T-helper 17 cell (primary cell): ENCODE measurements at places on chromosomes 16 and 17. TPM values are rescaled to one million over a fixed set of nuclear protein-coding genes. Genes with fewer than 3 reads are reported as not detected.

AOC2 gene
- 2.6 TPM for total RNA-seq

CTRB1 gene
- not detected for total RNA-seq

TTLL6 gene
- total RNA-seq, result not detected

TNFRSF17 gene
- 0.45 TPM for total RNA-seq

DPEP2NB gene
- total RNA-seq, result not detected

ABCA8 gene
- not detected for total RNA-seq

SNX20 gene
- total RNA-seq, result 44.0 TPM

WFDC1 gene
- not detected for total RNA-seq

HS3ST2 gene
- not detected for total RNA-seq

TBC1D26 gene
- not detected for total RNA-seq

TSPOAP1 gene
- 30.5 TPM for total RNA-seq

ABCC11 gene
- total RNA-seq, result not detected

MTSS2 gene
- 6.9 TPM for total RNA-seq

CLDN9 gene
- not detected for total RNA-seq

SCARF1 gene
- total RNA-seq, result 1.6 TPM

MGAT5B gene
- total RNA-seq, result 0.55 TPM

NLGN2 gene
- 5.1 TPM for total RNA-seq

SLC16A11 gene
- total RNA-seq, result 0.40 TPM

TMEM106A gene
- total RNA-seq, result 10.0 TPM

CFAP119 gene
- 1.1 TPM for total RNA-seq

TP53TG3 gene
- total RNA-seq, result not detected

RGS9 gene
- total RNA-seq, result 4.2 TPM

ACE gene
- 21.5 TPM for total RNA-seq

DPEP3 gene
- total RNA-seq, result 0.22 TPM

HEXIM2 gene
- 12.3 TPM for total RNA-seq

ZPBP2 gene
- total RNA-seq, result 0.37 TPM

ADORA2B gene
- 0.76 TPM for total RNA-seq

KRT40 gene
- total RNA-seq, result not detected

FBXO31 gene
- 41.7 TPM for total RNA-seq

CRYM gene
- not detected for total RNA-seq

TBC1D3 gene
- total RNA-seq, result not detected

ADGRG1 gene
- 0.65 TPM for total RNA-seq

CLEC18B gene
- total RNA-seq, result 2.4 TPM

HSF4 gene
- total RNA-seq, result 54.5 TPM

MYH2 gene
- total RNA-seq, result not detected

HOXB1 gene
- not detected for total RNA-seq

HYDIN gene
- total RNA-seq, result not detected

ADAD2 gene
- not detected for total RNA-seq

KCNJ18 gene
- total RNA-seq, result not detected

NOTUM gene
- total RNA-seq, result not detected

CDC6 gene
- total RNA-seq, result 1.2 TPM

SPAG9 gene
- total RNA-seq, result 77.0 TPM

MPP3 gene
- 0.90 TPM for total RNA-seq

NTHL1 gene
- 6.7 TPM for total RNA-seq

TCAP gene
- total RNA-seq, result 3.1 TPM

TACO1 gene
- total RNA-seq, result 11.0 TPM

STAT5B gene
- total RNA-seq, result 202 TPM

DLX4 gene
- total RNA-seq, result not detected

IGF2BP1 gene
- total RNA-seq, result not detected

SDF2 gene
- total RNA-seq, result 31.5 TPM

HOXB9 gene
- total RNA-seq, result not detected
